ENCODE measurements at places on chromosomes 3 and 15.

GRCh38 chr3:167110901-167111300 is 269.2 kb downstream of the ZBBX start:
- no peak for DNase-seq

- DNase-seq: no peak
These were observed 1.7 kb downstream of the PLA2G4D start for GRCh38 chr15:42092398-42093318.

GRCh38 chr15:94131875-94132274 is 99.5 kb upstream of the MCTP2 start:
- DNase-seq: no peak

DNA sequence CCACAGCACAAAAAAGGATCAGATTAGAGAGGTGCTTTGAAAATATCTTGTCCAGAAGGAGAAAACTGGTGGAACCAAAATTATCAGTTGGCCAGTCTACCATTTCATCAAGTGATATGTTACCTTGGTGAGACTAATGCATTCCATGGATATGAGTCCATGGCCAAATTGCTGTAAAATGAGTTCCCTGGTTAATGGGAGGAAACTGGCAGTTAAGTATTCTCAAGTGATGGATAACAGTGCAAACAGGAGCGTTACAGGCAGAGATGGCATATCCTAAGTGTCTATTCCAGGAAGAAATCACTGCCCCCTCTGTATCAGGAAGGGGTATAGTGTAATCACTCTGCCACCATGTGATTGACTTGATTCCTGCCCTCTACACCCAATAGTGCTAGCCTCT is 34.0 kb downstream of the MYRIP start:
- DNase-seq: no peak

- DNase-seq: no peak
These were observed 484.5 kb downstream of the TAFA4 start for GRCh38 chr3:68447885-68448284.

- DNase-seq: no peak
These were observed 45.1 kb downstream of the IL17RD start for GRCh38 chr3:57120040-57120439.

DNA sequence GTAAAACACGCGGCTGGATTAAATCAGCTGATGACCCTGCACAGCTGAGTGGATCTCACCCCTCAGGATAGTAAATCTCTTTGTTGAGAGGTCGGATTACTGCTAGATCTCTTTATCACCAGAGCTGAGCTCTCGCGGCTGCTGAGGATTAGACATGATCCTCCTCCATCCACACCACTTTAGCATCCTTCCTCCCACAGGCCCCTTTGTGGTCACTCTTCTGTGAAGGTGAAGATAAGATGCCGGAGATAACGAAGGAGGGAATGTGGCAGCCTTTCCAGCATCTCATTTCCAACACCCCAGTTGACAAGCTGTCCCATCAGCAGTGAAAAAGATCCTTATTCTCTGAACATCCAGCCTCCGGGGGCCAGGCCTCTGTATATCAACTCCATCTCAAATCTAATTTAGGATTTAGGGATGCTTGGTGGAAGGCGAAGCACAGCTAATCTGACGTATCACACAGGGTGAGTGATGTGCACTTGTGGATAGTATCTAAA is 47.5 kb upstream of the SELENOK start:
- no peak for DNase-seq

DNA sequence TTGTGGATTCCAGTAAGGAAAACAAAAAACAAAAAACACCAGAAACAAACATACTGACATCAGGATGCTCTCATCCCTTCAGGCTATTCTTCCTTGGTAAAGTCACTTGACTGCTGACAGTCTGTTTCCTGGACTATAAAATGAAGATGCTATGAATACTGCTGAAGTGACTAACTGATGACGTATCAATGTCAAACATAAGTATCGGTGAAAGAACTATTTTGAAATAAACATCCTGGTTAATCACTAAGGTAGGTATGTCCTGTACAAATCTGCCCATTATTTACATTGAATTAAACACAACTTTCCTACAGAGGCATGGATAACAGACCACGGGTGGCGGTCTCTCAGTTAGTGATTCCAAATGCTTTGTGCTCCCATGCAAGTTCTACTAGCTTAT is 45.9 kb downstream of the CHAC1 start:
- no peak for DNase-seq

GRCh38 chr3:135691240-135691639 is 274.3 kb upstream of the PPP2R3A start:
- DNase-seq: no peak

DNA sequence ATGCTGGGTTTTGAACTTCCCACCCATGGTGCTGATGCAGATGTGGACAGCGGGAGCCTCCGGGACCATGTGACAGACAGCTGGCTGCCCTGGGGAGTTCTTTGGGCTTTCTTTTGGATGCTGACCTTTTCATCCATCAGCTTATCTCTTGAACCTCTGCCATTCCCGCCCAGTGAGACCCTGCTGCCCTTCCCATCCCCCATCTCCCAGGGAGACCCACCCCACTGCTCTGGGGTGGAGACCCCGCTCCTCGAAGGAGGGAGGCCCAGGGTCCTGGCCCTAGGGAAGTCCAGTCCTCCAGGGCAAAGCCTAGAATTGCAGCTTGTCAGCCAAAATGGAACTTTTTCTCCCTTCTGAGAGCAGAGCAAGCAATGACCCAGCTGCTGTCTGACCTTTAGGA is 64.0 kb downstream of the ITGA11 start:
- no peak for DNase-seq

GRCh38 chr3:148828136-148828690 is 602 bp downstream of the CPB1 start:
- no peak for DNase-seq

DNA sequence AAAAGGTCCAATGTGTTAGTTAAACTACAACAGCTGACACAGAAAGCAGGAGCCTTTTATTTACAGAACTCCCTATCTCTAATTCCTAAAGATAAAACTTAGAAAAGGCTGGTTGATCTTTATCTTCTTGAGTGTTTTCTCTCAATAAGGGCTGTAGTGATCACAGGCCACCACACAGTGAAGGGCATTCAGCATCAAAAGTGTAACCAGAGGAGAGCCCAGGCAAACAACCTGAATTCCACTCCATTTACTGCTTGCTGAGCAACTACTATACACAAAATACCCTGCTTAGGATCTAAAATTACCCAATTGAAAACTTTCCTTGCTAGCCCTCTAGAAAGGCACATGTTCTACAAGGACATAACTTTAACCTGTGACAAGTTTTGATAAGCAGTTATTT is 122.7 kb downstream of the MEIS2 start:
- DNase-seq: no peak

DNA sequence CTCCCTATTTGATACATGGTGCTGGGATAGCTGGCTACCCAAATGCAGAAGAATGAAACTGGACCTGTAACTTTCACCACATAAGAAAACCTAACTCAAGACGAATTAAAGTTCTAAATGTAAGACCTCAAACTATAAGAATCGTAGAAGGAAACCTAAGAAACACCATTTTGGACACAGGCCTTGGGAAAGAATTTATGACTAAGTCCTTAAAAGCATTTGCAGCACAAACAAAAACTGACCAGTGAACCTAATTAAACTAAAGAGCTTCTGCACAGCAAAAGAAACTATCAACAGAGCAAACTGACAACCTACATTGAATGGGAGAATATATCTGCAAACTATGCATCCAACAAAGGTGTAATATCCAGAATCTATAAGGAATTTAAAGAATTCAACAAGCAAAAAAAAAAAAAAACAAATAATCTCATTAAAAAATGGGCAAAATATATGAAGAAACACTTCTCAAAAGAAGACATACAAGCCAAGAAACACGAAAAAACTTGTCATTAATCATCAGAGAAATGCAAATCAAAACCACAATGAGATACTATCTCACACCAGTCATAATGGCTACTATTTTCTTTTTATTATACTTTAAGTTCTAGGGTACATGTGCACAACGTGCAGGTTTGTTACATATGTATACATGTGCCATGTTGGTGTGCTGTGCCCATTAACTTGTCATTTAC is 37.0 kb downstream of the HDGFL3 start:
- DNase-seq: no peak
